ENCODE measurements at places on chromosomes 6 and 20. TPM values are rescaled to one million over a fixed set of nuclear protein-coding genes. Genes with fewer than 3 reads are reported as not detected.

The ZFP64 gene
- 22.0 TPM for total RNA-seq

GRCh38 chr6:144574796-144575195, 289.7 kb downstream of the UTRN start:
- no peak for DNase-seq

DNA sequence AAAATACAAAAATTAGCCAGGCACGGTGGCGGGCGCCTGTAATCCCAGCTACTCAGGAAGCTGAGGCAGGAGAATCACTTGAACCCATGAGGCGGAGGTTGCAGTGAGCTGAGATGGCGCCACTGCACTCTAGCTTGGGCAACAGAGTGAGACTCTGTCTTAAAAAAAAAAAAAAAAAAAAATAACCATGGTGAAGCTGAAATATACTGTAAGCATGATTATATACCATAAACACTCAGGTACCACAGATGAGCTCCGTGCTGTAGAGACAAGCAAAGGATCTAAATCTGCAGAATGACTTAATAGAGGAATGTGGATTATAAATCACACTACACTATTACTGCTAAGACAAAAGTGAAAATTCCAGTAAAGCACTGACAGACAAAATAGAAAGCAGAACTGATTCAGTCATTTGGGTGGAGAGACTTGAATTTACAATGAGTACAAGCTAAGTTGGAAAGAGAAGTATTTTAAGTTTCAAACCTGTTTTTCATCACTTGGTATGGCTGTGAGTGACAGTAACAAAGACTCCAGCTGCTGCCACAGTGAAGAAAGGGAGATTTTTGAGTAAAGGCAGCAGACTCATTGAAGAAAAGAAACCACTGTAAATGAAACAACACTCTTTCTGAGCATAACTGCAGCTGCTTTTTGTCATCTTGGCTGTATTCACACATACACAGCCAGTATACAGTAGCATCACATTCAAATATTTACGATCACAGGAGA, 322.1 kb downstream of the RNGTT start:
- DNase-seq: no peak

The MTHFD1L gene
- 25.3 TPM for total RNA-seq

- no peak for DNase-seq
Observed at GRCh38 chr20:41131594-41132387, 5.6 kb upstream of the PLCG1 start.

The SLC2A10 gene
- total RNA-seq: 15.8 TPM

The GSTA4 gene
- 72.9 TPM for total RNA-seq

The PLAGL2 gene
- 52.7 TPM for total RNA-seq

GRCh38 chr6:39808964-39809363, 16.8 kb downstream of the DAAM2 start:
- DNase-seq: no peak

- DNase-seq: no peak
Observed at GRCh38 chr6:118187568-118188164, 280.6 kb downstream of the SLC35F1 start.

- DNase-seq: no peak
Observed at GRCh38 chr6:45054610-45055009, 273.5 kb upstream of the RUNX2 start.

GRCh38 chr6:71929047-71929446, 42.7 kb downstream of the RIMS1 start:
- no peak for DNase-seq

The SPATS1 gene
- not detected for total RNA-seq

GRCh38 chr20:49470922-49471321, 11.5 kb downstream of the KCNB1 start:
- no peak for DNase-seq

DNA sequence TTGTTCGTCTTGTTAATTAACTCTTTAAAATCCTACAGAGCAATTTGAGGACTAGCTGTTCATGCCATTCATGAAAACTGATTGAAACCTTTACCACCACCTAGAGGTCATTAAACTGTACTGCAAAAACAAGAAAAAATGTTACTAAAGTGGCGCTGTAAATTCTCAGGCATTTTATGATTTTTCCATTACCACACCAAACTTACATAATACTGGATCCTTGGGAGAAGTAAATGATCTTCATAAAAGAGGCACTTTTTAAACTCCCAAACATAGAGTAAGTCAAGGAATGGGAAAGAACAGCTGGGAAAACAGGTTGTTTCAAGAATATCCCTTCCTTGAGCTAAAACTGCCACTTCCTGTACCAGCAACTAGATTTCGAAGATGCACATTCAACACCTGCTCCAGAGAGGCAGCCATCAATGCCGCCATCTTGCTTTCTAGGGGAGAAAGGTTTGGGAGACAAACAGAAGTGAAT, 54.3 kb downstream of the MYLIP start:
- DNase-seq: no peak

All from type B pancreatic cell (in vitro differentiated cells).